Suppressor macrophage (primary cell): ENCODE measurements at places on chromosomes 2 and 18.

DNA sequence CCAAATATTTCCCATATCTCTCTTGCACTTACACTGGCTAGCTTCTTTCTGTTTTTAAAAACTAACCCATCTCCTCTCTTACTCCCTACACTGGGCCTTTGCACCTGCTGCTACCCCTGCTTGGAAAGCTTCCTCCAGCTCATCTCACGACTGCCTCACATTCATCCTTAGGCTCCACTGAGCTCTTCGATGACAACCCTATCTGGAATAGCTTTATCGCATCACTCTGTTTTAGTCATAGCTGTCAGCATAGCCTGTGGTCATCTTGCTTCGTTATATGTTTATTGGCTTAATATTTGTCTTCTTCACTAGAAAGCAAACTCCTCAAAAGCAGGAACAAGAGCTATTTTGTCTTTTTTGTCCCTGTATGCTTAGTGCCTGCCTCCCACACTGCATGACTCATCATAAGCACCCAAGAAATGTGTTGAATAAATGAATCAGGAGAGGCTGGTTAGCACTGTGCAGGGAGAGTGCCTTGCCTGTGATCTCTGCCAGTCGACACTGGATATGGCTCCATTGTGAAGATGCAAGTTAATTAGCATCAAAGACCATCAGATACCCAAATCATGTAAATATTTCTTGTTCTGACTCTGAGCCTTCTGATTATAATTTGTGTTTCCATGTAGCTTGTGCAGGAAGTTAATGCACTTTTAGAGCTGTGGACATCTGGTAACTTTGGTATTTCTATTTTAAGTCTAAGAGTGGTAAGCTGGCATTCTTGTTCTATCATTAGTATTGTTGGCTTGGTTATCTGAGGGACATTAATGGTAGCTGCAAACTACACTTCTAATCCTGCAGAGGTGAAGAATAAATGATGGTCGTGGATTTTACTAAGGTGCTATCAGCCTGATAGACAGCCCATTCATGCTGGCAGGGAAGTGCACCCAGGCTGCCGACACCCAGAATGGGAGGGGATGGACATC is 10.3 kb upstream of the DYTN start:
- peak; percentile 48 for DNase-seq

DNA sequence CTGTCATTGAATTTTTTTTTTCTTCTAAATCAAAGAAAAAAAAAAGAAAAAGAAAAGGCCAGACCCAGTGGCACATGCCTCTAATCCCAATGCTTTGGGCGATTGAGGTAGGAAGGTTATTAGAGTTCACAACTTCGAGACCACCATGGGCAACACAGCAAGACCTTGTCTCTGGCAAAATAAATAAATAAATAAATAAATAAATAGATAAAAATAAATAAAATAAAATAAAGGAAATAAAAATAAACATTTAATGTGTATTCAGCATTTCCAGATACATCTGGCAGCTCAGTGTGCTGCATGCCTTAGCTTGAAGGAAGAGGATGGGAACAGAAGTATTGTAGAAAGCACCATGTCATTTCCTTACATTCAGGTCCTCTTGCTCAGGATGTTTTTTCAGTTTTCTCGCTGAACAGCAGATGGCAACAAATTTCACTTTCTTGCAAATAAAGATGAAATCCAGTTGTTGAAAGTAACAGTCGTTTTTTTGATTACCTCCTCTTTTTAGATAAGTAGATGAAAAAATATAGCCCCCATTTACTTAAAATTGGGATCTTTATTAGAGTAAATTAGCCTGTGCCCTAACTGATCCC is 25.7 kb upstream of the FAM178B start:
- DNase-seq: peak; percentile 70

DNA sequence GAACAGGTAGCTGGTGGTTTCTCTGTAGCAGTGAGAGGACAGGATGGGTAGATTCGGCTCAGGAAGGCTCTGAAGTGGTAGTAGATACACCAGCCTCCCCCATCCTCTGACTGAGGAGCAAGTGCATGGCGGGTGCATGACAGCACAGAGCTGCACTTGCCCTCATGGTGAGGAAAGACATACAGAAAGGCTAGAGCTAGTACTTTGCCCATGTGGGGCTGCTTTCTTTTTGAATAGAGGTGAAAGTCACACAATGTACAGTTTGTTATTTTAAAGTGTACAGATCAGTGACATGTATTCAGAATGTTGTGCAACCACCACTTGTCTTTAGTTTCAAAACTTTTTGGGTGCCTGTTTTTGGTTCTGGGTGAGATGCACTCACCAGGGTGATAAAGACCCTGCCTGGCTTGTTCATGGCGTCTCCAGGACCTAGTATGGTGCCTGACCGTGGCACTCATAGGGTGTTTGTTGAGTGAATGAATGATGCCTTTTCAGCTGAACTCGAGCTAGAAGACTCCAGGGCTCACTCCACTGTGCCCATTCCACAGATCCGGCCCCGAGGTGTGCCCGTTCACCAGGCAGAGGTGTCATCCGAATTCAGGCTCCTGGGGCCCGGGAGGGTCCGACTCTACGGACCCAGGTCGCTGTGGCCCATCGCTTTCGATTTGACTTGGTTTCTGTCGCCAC is 421 bp upstream of the VAMP5 start:
- DNase-seq: peak; percentile 26

DNA sequence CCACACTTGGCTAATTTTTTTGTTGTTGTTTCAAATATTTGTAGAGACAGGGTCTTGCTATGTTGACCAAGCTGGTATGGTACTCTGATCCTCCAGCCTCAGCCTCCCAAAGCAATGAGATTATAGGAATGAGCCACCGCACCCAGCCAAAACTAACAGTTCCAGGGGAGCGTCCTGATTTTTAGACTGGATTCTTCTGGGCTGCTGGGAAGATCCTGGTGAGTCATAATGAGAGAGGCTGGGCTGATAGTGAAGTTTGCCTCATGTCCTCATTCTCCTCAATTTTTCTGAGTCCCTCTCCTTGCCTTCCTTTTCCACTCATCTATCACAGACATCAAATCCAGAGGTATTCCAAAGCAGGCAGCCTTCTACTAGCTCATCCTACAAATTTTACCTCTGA is 81.3 kb downstream of the VSNL1 start:
- DNase-seq: no peak

- DNase-seq: no peak
These were observed 218.0 kb upstream of the PIEZO2 start for GRCh38 chr18:11367351-11367750.

- DNase-seq: peak; percentile 34
These were observed 37.2 kb downstream of the CASP10 start for GRCh38 chr2:201220102-201220570.

DNA sequence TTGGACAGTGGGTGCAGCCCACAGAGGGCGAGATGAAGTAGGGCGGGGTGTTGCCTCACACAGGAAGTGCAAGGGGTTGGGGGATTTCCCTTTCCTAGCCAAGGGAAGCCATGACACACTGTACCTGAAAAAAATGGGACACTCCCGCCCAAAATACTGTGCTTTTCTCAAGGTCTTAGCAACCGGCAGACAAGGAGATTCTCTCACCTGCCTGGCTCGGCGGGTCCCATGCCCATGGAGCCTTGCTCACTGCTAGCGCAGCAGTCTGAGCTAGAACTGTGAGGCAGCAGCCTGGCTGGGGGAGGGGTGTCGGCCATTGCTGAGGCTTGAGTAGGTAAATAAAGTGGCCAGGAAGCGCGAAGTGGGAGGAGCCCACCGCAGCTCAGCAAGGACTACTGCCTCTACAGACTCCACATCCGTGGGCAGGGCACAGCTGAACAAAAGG is 244.7 kb downstream of the NBAS start:
- no peak for DNase-seq

GRCh38 chr2:237312021-237312755 is 101.8 kb downstream of the COL6A3 start:
- no peak for DNase-seq

GRCh38 chr2:197871780-197872456 is 67.5 kb downstream of the PLCL1 start:
- no peak for DNase-seq

DNA sequence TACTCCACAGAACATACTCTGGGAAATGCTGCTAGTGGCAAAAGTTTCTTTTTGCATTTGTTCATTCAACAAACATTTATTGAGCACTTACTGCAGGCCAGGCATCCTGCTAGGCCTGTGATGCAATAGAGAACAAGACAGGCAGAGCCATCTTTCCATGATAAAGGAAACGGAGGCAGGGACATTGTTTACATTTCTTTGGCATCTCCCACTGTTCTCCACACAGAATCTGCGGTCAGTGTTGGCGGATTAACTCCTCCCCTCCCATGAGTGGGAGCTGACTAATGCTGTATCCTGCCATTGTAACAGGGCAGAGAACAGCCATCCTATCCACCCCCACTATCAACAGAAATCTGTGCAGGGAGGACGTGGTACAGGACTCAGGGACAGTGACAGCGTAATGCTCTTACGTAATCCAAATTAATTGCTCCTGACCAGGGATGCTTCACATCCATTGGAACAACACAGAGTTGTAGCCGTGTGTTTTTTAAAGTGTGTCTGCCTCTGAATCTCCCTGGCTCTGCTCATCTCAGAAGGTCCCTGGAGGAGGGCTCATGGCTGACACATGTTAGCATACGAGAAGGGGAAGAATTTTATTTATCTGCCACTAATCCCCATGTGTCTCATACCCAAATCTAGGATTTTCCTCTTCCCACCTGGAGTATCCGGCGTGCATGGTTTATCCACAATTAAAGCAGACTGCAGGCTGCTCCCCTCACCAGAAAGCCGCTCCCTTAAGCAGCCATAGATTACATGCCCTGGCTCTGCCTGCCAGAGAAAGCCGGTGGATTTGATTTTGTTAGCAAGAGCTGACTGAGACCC is 32.3 kb downstream of the STEAP3 start:
- peak; percentile 24 for DNase-seq

DNA sequence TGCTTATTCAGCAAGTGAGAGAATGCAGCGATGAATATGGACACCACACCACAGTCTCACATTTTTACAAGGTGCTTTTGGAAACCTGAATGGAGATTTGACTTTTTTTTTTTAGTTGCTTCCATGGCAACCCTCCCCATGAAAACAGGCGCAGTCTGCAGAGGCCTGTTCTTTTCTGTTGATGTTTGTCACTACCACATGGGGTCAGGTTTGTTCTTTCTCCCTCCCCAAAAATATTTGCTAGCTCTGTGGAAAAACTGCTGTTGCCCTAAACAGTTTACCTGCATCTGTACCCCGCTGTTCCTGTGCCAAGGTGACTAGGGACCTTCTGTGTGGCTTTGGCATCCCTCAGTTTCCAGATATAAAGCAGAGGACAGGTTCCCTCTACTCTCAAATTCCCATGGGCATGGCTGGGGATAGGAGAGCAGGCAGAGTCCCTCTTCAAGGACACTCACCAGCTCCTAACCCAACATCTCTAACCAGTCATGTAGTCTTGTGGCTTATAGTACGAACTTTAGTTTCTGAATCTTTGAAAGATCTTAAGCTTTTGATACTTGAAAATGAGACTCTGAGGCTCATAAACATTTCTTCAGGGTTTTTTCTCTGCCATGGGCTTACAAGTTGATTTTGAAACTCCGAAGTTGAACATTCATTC is 14.7 kb upstream of the MAPRE2 start:
- no peak for DNase-seq

- no peak for DNase-seq
These were observed 680.2 kb upstream of the LRRTM4 start for GRCh38 chr2:78202366-78202765.

DNA sequence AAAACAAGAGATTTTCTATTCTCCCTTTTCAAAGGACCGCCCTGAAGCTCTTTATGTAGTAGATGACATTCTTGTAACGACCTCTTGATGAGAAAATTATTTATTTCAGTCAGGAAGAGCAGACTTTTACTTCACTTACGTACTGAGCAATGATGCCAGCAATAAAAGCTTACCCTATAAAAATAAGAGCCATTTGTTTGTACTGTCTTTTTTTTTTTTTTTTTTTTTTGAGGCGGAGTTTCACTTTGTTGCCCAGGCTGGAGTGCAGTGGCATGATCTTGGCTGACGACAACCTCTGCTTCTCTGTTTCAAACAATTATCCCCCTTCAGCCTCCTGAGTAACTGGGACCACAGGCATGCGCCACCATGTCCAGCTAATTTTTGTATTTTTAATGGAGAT is 39.2 kb downstream of the CRIM1 start:
- no peak for DNase-seq

GRCh38 chr2:230658577-230658876 is 54.1 kb upstream of the CAB39 start:
- no peak for DNase-seq

DNA sequence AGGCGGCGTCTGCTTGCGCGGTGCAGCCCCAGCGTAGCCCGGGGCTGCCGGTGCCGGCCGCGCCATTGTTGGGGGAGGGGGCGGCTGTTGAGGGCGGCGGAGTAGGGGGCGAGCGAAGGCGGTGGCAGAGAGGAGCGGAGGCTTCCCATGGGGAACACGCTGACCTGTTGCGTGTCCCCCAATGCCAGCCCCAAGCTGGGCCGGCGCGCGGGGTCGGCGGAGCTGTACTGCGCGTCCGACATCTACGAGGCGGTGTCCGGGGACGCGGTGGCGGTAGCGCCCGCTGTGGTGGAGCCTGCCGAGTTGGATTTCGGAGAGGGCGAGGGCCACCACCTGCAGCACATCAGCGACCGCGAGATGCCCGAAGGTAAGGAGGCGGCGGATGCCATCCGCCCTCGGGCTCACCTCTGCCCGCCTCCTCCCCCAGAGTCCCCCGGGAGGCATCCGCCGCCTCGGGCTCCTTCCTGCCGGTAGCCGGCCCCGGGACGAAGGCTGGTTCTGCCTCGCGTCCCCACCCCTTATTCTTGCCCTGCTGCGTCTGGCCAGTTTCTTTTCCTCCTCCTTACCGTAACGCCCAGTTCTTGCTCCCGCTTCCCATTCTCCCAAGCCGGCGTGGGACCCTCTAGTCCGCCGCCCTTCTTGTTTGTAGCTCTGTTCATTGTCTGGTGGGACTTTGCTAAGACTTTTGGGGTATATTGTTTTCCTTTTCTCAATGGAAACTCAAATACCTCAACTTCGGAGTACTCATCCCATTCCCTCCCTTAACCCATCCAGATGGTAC is 500 bp downstream of the CCNYL1 start:
- peak; percentile 65 for DNase-seq

- DNase-seq: no peak
These were observed 73.9 kb upstream of the RPL31 start for GRCh38 chr2:100928235-100928634.

DNA sequence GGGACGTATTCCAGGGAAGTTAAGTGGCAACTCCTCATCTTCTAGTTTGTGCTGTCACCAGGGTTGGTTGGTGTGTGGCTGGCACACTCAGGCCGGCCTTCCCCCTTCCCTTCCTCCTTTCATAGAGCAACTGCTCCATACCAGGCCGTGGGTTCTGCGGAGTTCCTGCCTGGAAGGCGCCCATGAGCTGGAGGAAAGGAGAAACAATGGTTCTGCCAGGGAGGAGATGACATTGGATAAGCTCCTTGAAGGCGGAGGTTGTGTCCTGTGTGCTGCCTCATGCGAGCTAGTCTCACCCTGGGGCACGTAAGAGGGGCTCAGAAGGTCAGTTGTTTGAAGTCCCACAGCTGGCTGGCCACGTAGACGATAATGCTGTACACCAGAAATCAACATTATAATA is 19.2 kb downstream of the ASAP2 start:
- DNase-seq: no peak

- no peak for DNase-seq
These were observed 9.7 kb downstream of the SMAD7 start for GRCh38 chr18:48940854-48941611.
